GM23338 (cell line): ENCODE measurements at places on chromosomes 13 and 19. TPM values are rescaled to one million over a fixed set of nuclear protein-coding genes. Genes with fewer than 3 reads are reported as not detected.

DNA sequence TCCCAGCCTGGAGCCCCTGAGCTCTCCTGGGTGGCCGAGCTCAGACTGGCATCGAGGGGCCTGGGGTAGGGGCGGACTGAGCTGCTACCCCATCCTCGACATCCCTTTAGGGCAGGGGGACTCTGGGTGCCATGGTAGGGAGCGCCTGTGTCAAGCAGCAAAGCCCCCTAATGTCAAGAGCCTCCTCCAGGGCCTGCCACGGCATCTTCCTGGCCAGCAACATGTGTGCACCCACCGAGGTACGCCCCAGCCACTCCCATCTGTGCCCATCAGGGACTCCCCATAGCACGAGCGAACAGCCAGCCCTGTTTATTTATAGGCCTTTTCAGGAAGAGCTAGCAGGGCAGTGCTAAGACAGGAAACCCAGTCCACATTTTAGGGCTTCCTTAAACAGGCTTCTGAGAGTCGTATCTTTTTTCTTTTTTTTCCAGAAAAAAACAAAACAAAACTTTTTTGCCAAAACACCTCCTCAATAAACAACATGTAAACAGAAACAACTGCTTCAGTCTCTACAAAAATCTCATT, 14.3 kb downstream of the LRP3 start:
- DNase-seq: no peak

DNA sequence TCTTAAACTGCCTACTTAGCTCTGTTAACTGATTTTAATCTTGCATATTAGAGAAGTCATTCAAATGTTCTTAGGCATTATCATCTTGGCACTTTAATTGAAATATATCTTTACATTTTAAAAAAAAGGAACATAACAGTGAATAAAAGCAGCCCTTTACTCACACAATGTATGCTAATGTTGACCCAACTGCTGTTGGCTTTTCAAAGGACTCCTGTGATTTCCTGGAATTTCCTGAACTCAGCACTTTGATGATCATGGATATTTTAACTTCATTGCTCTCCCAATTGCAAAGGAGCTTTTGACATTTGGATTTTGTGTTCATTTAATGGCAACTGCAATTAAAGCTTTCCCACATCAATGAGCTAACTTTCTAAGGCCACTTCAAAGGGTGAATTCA, 1230.3 kb downstream of the DIAPH3 start:
- DNase-seq: peak; percentile 39

DNA sequence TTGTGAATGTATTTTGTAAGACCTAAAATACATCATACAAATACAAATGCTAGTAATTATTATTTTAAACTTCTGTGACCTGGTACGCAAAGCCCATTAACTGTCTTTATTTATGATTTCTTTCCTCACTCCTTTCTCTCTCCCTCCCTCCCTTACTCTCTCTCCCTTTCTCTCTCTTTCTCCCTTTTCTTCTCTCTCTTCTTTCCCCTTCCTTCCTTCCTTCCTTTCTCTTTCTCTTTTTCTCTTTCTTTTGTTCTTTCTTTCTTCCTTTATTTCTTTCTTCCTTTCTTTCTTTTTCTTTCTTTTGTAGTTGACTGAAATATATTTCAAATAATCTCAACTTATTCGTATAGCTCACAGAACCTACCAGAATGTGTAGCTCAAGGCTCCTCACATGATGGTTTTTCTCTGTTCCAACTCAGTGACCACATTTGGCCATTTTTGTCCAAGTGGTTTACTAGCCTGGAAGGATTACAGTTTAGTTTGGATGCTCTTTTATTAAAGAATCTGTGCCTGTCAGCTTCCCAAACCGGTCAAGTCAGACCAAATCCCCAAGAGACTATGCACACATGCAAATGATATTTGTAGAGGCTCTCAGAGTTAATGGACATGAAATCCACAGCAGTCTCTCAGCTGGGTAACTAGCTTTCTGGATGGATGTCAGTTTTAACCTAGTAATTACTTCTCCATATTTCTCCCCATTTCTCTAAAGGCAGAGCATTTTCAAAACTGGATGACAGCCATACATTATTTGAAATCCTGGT, 71.7 kb downstream of the POSTN start:
- DNase-seq: no peak

- DNase-seq: no peak
These were observed 322.6 kb downstream of the SHISA2 start for GRCh38 chr13:25729201-25729600.

The KIR3DL1 gene
- not detected in 2 replicates for total RNA-seq
